ENCODE measurements at places on chromosomes 2 and 18. TPM values are rescaled to one million over a fixed set of nuclear protein-coding genes. Genes with fewer than 3 reads are reported as not detected.
A peak's percentile ranks its signal among the peaks of the same experiment; 100 is the strongest.

DNA sequence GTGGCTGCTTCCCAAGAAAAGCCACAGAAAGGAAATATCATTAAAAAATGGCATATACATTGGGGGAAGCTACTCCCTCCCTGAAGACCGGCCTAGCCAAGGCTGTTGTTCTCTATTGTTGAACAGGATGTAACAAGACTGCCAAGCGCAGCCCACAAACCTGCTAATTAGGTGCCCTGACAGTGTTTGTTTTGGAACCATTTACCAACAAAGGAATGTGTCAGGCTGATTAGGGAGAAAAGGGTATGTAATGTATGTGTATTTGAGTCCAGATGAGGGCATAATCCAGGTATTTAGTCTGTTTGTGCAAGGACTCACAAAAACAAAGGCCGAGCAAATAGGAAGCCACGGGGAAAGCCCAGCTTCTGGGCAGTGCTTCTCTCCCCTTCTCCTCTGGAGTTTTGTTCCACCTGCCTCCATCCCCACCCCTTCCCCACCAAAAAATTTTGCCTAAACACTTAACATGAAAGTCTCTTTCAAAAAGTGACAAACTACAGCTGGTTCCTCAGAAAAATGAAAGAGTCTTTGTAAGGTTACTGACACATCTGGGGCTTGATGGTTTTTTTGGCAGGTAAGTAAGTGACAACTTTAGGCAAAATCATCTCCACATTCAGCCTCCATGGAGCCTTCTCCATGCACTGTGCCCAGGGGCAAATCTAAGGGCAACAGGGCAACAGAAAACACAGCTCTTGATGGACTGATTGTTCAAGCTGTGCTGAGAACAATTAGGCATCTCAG is 78.3 kb upstream of the FZD5 start:
- no peaks in the 10 kb centered on the region for H3K36me3 ChIP-seq
- no peak overlapping the region for H3K4me3 ChIP-seq
- no peaks in the 10 kb centered on the region for H3K4me1 ChIP-seq
- no peak for DNase-seq

DNA sequence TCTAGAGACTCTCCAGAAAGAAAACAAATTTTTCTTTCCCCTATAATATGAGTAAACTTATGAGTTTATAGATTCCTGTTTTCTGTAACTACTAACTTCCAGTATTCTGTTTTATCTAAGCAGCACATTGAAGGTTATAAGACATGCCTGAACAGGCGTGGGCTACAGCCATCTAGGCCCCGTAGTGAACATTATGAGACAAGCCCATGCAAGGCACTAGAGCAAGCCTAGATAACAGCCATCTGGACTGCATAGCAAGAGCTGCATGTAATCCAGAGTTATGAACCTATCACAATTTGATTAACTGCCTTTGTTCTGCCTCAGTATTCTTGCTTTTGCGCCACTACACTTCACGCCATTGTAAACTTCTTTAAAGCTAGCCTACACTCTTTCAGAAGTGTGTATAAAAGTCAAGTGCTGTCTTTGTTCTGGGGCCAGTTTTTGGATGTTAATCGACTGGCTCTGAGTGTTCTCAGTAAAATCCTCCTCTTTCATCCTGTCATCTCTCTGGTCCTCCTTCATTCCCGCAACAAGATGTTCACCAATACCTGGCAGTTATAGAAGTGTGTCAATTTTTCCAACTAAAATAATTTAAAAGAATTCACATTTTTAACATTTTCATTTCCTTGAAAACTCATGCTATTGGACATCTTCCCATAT is 3.0 kb upstream of the SULT1C3 start:
- H3K27ac ChIP-seq: no peak overlapping the region
- H3K27me3 ChIP-seq: no peaks in the 10 kb centered on the region
- H3K36me3 ChIP-seq: no peaks in the 10 kb centered on the region

Gene HTR2B
- not detected for total RNA-seq

DNA sequence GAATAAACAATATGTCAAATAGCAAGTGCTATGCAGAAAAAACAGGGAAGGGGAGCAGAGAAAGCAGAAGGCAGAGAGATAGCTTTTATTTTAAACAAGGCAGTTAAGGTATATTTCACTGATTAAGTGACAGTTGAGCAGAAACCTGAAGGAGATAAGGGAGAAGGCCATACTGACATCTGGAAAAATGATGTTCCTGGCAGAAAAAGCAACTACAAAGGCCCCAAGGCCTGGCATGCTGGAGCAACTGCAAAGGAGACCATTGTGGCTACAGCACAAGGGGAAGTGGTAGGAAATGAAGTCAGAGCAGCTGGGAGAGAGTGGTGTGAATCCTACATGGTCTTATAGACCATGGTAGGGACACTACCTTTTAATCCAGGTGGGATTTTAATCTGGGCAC is 8.9 kb upstream of the PCBP1 start:
- no peak for DNase-seq
- H3K27ac ChIP-seq: peak overlapping the region; percentile 27
- H3K27me3 ChIP-seq: no peaks in the 10 kb centered on the region

DNA sequence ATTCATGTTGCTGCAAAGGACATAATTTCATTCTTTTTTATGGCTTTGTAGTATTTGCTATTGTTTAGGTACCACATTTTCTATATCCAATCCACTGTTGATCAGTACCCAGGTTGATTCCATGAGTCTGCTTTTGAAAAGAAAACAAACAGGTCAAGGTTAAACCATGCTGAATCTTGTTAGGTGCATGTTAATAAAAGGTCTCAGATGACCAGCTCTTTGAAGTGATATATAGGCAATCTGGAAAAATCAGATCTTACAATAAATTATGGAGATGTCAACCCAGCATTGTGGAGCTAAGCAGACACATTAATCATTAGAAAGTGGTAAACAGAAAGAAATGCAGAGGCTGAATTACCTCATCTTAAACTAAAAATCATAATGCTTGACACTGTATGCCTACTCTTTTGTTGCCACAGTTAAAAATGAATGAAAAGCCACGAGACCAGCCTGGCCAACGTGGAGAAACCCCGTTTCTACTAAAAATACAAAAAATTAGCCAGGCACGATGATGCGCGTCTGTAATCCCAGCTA is 246.0 kb downstream of the CTNNA2 start:
- H3K4me1 ChIP-seq: no peaks in the 10 kb centered on the region
- DNase-seq: no peak
- H3K27me3 ChIP-seq: no peaks in the 10 kb centered on the region
- no peaks in the 10 kb centered on the region for H3K36me3 ChIP-seq
- no peak overlapping the region for H3K27ac ChIP-seq

DNA sequence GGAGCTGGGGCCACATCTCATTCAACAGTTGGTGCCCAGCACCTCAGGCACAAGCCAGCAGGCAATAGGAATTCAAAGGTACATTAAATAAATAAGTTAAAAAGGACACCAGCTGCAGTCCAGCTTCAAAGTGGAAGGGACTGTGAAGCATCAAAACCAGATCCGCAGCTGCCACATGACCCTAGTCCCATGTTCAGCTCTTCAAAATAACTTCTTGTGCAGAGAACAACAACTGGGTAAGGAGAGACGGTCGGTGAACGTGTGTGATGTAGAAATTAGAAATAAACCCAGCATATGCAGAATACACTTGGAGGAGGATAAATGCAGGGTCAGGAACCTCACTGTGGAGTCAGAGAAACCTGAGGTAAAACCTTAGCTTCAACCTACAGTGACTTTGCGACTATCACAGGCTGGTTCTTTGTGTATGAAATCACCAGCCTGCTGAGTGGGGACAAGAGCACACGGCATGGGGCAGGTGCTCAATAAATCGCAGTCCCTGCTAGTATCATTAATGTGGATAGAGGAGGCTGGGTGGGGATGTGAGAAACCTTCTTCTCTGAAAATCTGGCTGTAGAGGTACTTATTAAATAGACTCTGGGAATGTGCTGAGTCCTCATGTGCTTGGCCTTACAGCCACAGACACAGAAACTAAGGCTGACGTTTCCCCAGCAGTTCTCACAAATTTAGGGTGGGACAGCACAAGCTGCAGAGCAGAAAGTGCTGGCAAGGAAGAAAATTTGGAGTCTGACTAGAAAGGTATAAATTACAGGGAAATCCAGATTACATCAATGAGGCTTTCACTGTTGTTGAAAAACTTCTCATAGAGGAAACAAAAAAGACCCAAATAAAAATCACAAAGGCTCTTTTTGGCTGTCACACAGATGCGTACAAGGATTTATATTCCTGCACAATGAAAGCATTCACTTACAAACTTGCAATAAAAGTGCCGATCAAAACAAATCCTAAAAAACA is 20.7 kb downstream of the FBXO15 start:
- H3K4me1 ChIP-seq: no peaks in the 10 kb centered on the region
- no peaks in the 10 kb centered on the region for H3K27me3 ChIP-seq
- H3K27ac ChIP-seq: no peak overlapping the region
- H3K4me3 ChIP-seq: no peak overlapping the region
- no peaks in the 10 kb centered on the region for H3K36me3 ChIP-seq

Gene FKBP1B
- total RNA-seq: 2.9 TPM

Data from gastrocnemius medialis (tissue), 4 donors.